ENCODE measurements at places on chromosomes 2 and 18. TPM values are rescaled to one million over a fixed set of nuclear protein-coding genes. Genes with fewer than 3 reads are reported as not detected.
A peak's percentile ranks its signal among the peaks of the same experiment; 100 is the strongest.

The DOK6 gene
- total RNA-seq = 2.3 TPM

The CAPN14 gene
- under 0.01 TPM for total RNA-seq

The DSG4 gene
- not detected for total RNA-seq

DNA sequence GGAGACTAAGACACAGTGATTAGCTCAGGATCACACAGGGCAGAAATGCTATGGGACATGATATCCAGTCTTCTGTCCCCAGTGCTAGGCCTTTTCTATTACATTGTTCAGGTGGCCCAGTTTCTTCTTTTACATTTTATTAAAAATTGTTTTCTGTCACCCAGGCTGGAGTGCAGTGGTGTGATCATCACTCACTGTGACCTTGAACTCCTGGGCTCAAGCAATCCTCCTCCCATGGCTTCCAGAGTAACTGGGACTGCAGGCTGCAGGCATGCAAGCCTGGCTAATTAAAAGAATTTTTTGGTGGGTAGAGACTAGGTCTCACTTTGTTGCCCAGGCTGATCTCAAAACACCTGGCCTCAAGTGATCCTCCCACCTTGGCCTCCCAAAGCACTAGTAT is 15.4 kb downstream of the PDK1 start:
- DNase-seq = no peak

DNA sequence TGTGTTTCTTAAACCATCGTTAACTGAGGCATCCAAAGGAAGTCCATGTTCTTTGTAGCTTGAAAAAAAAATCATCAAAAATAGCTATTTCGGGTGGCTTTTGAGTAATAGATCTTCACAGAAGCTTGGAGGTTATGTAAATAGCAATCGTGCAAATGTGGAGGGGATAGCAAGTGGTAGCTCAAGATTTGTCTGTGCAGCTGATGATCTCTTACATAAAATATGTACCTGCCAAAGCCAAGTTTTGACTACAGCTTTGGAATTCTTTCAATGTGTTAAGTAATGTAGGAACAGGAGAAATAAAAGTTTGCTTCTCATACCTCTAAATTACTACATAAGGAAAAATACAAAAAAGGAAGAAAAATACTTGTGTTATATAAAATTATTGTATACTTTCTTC is 1432.0 kb downstream of the DPP10 start:
- no peak for DNase-seq

DNA sequence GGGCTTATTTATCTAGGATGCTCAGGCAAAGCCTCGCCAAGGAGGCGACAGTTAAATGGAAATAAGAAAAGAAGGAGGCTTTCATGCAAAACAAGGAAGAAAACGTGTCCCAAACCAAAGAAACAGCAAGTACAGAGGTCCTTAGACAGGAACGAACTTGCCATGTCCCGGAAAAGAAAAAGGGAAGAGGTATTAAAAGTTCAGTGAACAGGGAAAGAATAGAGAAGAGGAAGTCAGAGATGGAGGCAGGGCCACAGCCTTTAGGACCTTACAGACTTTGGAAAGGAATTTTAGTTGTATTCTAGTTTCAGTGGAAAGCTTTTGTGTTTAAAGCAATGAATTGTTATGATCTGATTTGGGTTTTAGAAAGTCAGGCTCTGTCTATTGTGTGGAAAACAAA is 22.1 kb downstream of the IKZF2 start:
- DNase-seq = no peak

DNA sequence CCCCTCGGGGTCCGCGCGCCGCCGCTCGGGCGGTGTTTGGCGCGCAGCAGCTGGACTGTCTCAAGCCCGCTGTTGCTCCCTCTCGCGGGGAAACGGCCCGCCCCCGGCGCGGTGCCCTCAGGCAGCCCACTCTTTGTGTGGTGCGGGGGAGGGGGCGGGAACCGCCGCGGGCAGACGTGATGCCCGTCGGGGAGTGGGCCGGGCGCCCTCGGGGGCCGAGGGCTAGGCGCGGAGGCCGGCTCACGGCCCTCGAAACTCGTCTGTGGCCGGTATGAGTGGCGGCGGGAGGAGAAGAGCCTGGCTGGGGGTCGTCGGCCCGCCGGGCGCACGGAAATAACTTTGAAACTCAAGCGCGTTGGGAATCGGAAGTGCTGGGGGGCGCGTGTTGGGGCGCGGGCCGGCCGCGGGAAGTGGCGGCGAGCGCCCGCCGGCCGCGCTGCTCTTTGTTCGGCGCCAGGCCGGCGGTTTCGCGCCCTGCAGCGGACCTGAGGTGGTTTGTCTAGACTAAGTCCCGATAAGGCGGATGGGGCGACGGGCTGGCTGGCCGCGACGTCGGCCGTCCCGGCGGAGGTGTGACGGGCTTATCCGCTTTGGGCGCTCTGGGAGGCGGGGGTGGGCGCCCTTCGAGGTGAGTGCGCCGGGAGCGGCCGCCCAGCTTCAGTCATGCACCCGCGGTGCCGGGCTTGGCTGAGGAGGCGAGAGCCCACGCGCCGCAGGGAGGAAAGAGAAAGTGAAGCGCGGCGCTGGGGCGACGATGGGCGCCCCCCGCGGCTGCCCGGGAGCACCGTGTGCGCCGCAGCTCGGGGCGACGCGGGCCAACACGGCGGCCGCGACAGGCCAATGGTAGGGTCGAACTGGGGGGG is 679 bp downstream of the PTMA start:
- DNase-seq = peak; percentile 54
